Effector memory CD8-positive, alpha-beta T cell (primary cell): ENCODE measurements at places on chromosomes 3 and 15.

DNA sequence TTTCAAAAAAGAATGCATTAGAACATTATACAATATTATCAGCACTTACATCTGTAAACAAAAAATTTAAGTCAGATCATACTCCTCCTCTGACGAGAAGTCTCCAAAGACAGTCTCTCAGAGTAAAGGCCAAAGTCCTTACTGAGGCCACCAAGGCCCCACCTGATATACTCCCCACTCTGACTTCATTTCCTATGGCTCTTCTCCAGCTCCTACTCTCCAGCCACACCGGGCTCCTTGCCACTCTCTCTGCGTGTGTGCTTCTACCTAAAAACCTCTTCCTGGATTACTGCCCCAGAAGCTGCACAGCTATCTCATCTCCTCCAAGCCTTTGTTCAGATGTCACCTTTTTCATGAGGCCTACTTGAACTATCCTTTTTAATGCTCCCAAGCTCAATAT, 5.0 kb downstream of the DCP1A start:
- DNase-seq, result no peak

GRCh38 chr3:140708815-140709214, 31.0 kb downstream of the TRIM42 start:
- no peak for DNase-seq

DNA sequence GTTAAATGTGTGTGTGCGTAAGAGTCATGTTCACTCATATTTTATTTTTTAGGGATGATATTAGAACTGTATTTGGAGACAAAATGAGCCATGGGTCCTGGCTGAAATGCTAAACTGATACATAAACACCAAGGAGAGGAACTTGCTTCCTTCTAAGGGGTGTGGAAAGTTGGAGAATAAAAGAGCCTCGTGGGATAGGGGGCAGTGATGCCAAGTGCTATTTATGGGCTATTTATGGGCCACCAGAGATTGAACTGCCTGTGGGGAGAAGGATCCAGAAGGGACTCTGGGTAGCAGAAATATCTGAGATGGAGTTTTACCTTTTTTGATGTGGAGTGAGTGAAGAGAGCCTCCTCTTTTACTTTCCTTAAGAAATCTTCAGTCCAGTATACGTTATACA, 1.8 kb upstream of the ARNT2 start:
- DNase-seq, result no peak

GRCh38 chr3:162437480-162437879, 940.9 kb downstream of the OTOL1 start:
- DNase-seq, result no peak

GRCh38 chr3:150324788-150325187, 83.3 kb upstream of the TSC22D2 start:
- no peak for DNase-seq

GRCh38 chr15:48413304-48413703, 82.1 kb downstream of the DUT start:
- DNase-seq, result no peak
